ENCODE measurements at places on chromosomes 7 and 10.

DNA sequence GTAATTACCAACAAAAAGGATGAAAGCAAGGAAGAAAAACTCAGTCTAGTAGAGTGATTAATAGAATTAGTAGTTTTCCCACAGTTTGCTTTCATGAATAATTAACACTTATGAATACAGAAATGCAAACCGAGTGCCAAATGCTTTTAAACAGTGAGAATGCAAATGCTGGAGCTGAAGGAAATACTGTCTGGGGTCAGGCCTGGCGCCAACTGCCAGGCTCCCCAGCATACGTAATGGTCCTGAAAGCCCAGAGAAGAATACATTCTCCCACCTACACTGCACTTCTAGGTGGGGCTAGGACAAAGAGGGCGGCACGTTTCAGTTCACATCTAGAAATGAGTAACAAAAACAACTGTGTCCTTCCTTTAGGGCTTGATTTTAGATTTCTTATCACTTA, 30.0 kb downstream of the GLUD1 start:
- DNase-seq: no peak

- DNase-seq: no peak
Measured at GRCh38 chr7:114784746-114785145, 137.1 kb upstream of the MDFIC start.

- no peak for DNase-seq
Measured at GRCh38 chr7:104825099-104825498, 188.9 kb upstream of the KMT2E start.

DNA sequence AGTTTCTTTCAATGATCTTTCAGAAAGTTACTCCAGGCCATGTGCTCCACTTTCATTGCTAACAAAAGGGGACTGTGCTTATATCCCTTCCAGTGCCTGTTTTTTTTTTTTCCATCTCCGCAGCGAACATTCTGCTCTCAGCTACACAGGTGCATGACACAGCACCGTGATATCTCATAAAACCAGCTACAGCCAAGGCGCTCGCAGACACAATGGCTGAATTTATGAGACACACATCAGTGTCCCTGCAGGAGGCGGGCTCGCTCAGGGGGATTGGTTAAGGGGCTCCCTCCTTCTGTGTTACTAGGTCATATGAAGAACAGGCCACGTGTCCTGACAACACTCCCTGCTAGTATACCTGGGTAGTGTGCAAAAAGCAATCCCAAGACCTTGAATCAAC, 245.5 kb downstream of the SKAP2 start:
- no peak for DNase-seq

DNA sequence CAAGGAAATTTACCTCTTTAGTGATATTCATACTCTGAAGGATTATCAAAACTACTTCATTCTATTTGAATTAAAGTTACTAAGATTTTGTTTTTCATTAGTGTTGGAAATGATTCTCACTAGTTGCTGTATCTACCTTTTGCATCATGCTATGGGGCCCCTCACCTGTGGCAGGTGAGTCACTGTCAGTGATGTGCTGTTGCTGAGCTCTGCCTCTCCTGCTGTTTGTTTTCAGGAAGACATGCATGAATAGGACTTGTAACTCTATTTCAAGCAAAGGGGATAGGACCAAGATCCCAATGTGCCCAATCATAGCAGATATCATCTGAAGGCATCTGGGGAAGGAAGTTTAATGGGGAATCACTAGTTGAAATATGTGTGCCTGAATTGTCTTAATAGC, 57.4 kb upstream of the AGR3 start:
- no peak for DNase-seq

GRCh38 chr7:1884583-1885350, 214.7 kb downstream of the ELFN1 start:
- no peak for DNase-seq

DNA sequence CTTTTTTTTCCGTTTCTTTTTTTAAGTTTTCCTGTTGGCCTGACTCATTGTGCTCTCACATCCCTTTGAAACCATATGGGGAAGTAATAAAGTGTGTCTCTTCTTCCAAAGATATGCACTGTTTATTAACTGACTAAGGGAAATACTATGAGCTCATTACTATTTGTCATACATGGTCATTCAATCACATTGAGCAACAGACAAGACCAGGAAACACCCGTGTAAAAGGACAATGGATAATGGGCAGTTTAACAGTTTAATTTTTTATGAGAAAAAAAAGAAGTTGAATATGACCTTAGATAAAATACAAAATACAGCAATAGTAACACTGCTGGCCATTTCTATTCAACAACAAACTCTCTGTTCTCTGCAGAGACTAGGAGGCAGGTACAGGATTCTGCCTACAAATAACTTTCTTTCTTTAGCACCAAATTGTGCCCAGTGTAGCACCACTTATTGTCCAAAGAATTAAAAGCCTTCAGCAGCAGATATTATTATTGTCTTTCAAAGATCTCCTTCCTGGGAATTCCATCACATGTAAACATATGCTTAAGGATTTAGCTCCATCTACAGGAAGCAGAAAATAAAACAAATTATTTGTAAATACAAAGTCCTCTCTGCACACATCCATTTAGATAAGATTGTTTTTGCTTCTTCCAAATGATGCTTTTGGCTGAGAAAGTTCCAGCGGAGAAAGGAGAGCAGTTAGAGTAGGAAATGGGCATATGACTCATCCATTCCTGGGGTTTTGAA, 55.0 kb upstream of the AKR1E2 start:
- DNase-seq: no peak

GRCh38 chr10:93512565-93512964, 16.2 kb downstream of the CEP55 start:
- no peak for DNase-seq

- peak; percentile 89 for DNase-seq
Measured at GRCh38 chr7:30084212-30084611, 50.6 kb upstream of the MTURN start.

DNA sequence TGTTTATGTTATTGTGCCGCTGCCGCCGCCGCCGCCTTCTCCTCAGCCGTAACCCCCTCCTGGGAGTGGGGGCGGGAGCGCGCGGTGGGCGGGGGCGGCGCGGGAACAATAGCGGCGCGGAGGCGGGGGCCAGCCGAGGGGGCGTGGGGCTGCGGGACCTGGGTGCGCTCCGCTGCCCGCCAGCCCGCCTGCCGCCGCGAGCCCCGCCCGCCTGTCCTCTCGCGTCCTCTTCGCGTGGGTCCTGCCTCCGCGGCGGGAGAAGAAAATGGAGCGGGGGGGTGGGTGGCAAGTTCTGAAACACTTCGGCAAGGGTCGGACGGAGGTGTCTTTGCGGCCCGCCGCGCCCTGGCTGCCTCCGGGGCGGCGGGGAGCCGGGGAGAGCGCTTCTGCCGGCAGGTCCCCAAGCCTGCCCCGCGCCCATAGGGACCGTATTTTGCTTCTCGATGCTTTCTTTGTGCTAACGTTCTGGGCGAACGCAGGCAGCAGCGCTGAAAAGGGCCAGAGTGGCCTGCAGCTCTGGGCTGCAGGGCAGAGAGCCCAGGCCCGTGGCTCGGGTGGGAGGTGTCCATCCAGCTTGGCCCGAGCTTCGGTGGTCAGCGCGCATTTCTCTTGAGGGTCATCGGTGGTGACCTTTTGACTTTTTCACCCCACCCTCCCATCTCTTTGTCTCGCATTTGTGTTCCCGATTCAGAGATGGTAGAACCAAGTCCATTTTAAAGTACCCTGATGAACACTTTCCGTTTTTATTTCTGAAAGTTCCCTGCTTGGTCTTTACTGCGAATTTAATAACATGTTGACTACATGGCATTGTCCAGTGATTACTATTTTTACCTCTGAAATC, 613 bp downstream of the MAPK8 start:
- DNase-seq: no peak

- no peak for DNase-seq
Measured at GRCh38 chr7:55214707-55215106, 150.4 kb upstream of the LANCL2 start.

- no peak for DNase-seq
Measured at GRCh38 chr10:16947069-16947468, 129.8 kb upstream of the RSU1 start.

- DNase-seq: no peak
Measured at GRCh38 chr7:88927-89231, 103.5 kb upstream of the FAM20C start.

GRCh38 chr10:129839285-129840195, 124.5 kb downstream of the EBF3 start:
- DNase-seq: no peak

- DNase-seq: peak; percentile 20
Measured at GRCh38 chr10:98045785-98046389, 15.5 kb upstream of the CRTAC1 start.

GRCh38 chr7:15972862-15973275, 286.4 kb upstream of the MEOX2 start:
- no peak for DNase-seq

- DNase-seq: no peak
Measured at GRCh38 chr10:23779301-23779700, 340.4 kb downstream of the OTUD1 start.

- DNase-seq: no peak
Measured at GRCh38 chr7:87715545-87715944, 87.3 kb downstream of the RUNDC3B start.

DNA sequence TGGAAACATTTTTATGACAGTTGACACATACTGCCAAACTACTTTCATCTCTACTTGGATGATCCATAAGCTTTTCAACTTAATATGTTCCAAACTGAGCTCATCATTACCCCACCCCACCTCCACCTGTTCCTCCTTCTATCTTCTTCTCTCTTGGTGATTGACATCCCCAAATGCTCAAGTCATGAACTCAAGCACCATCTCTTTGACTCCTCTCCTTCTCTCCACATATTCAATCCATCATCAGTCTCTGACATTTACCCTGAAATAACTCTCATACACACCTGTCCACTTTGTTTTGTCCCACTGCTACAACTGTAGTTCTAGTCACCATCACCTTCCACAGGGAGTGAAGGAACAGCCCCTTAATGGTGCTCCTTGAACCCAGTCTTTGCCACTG, 43.3 kb downstream of the SGCE start:
- no peak for DNase-seq

- no peak for DNase-seq
Measured at GRCh38 chr10:132413226-132414205, 16.5 kb downstream of the PWWP2B start.

DNA sequence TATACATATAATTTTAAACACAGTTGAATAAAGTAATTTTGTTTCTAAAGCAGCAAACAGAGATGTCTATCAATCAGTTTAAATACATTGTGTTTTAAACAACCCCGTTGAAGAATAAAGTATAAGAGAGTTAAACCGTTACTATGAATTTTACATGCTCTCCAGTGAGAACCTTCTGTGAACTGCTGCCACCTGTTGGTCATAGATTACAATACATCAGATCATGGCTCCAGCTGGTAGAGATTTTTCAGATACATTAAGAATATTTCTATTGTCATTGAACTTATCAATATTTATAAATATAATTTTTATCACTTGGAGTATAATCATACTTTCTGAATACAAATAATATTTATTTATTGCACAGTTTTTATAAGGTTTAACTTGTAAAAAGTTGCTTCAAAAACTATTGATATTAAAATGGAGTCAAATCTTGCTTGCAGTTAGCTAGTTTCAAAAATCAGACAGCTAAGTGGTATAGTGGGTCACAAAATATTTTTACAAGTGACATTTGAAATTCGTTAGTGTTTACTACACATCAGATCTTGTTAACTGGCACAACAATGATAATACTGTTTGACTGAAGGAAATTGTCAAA, 561.2 kb upstream of the PHF14 start:
- no peak for DNase-seq

All from DMS79 (cell line).